ENCODE measurements at places on chromosomes 4 and X.

GRCh38 chrX:153411255-153411987 lies at the start of gene ZFP92:
Gene ZFP92, plus strand, starts transcription at chrX:153411472. Its CDS starts 6,851 bp downstream, at chrX:153418323.
- no peak for DNase-seq

DNA sequence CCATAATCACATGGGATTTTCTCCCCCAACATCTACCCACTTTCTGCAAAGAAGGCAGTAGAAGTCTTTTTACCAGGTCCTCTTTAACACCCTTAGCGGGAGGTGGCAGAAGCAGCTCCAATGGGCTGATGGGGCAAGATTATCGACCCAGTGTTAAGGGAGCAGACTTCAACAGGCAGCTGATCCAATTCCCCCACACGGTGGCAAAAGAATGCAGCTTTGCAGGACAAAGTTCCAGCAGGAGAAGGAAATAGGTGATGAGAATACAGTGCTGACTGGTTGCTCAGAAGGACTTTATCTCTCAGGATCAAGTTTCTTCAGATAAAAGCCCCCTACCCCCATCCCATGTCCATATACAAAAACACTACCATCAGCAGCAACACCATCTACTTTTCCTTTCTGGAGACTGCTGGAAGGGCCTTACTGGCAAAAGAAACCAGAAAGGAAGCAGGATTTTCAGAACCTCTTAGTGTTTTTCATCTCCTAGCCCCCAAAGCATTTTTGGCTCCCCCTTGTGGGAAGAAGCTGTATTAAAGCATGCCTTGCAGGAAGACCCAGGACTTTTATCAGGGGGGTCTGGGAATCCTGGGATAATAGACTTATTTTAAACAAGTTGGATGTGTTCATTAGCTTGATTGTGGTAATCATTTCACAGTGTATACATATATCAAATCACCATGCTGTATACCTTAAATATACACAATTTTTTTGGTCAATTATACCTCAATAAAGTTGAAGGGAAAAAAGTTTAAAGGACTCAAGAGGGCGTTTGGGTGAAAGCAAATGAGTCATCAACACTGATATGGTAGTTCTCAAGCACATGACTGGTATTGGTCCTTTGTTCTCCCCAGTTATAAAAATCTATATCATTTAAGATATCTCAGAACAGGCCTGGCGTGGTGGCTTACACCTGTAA lies 146.4 kb downstream of the GPC3 start:
- DNase-seq, result no peak

DNA sequence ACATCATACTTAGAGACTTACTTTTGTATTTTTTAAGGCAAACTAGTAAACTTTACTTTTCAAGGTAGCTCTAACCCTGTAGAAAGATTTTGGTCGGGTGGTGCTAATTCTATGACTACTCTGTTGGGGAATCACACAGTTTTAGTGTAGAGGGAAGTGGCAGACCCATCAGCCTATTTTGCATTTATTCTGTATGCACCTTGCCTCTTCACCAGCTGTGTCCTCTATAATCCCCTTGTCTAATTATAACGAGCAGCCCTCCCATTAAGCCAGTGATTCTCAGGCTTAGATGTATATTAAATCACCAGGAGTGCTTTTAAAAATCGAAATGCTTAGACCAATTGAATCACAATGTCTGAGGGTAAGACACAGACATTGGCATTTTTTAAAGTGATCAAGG lies 78.1 kb downstream of the GALNT7 start:
- no peak for DNase-seq

GRCh38 chr4:185017964-185018772 lies at the start of gene HELT:
Gene HELT, plus strand, starts transcription at chr4:185018490. Its CDS starts 439 bp downstream, at chr4:185018929.
- no peak for DNase-seq

- DNase-seq, result no peak
Observed at GRCh38 chrX:22268706-22269105, 4.0 kb upstream of the CBLL2 start.
